LHCN-M2 (cell line): ENCODE measurements at places on chromosomes 4 and X. TPM values are rescaled to one million over a fixed set of nuclear protein-coding genes. Genes with fewer than 3 reads are reported as not detected.

Gene NUDT10
- total RNA-seq, result 1.1 and 1.2 TPM in 2 replicates

DNA sequence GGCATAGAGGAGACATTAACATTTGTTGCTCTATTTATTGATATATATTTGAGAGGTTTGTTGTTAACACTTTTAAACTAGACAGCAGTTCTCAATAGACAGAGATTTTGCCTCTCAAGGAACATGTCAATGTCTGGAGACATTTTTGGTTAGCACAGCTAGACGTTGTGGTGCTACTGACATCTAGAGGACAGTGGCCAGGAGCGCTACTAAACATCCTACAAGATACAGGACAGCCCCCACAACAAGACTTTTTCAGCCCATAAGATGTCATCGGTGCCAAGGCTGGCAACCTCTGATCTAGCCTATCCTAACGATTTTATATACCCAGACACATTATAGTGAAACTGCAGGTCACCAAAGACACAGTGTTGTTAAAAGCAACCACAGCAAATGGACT lies 18.4 kb upstream of the CTSO start:
- peak; percentile 78 for DNase-seq

DNA sequence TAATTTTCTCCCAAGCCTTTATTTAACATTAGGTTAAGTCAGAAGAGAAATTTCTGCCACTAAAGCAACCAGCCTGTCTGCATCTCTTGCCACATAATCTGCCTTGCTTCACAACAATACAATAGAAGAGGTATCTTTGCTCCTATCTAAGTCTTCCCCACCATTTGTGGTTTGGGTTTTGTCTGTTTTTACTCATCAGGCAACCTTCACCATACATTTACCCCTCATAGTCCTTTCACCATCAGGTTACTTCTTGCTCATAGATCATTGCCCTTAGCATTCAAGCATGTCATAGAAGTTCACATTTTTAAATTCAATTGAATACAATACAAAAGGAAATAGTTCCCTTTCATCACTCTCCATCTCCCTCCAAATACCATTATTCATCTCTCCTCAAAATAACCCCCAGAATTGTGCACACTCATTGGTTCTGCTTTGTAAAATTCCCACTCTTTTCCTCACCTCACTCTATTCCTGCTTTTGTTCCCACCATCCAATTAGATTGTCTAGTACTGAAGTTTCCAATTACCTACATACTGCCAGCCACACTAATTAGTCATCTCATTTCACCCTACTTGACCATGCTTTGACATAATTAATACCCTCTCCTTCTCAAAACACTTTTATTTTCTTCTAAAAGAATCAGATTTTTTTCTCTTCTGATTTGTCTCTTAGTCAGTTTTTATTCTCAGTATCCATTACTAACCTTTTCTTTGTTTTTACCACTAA lies 1957.0 kb upstream of the AGA start:
- DNase-seq, result no peak

- no peak for DNase-seq
Observed at GRCh38 chr4:158155656-158156356, 17.0 kb downstream of the GASK1B start.

- no peak for DNase-seq
Observed at GRCh38 chr4:24935856-24936255, 23.0 kb upstream of the CCDC149 start.

DNA sequence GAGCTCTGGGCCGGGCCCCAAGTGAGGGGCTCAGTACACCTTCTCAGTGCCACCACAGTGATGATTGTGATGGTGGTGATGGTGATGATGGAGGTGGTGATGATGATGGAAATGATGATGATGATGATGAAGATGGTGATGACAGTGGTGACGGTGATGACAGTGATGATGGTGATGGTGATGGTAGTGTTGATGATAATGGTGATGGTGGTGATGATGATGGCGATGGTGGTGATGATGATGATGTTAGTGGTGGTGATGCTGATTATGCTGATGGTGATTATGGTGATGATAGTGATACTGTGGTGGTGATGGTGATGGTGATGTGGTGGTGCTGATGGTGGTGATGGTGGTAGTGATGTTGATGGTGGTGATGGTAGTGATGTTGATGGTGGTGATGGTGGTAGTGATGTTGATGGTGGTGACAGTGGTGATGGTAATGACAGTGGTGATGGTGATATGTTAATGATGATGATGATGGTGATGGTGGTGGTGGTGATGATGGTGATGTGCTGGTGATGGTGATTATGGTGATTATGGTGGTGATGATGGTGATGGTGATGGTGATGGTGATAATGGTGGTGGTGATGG lies 29.9 kb downstream of the HMX1 start:
- no peak for DNase-seq

DNA sequence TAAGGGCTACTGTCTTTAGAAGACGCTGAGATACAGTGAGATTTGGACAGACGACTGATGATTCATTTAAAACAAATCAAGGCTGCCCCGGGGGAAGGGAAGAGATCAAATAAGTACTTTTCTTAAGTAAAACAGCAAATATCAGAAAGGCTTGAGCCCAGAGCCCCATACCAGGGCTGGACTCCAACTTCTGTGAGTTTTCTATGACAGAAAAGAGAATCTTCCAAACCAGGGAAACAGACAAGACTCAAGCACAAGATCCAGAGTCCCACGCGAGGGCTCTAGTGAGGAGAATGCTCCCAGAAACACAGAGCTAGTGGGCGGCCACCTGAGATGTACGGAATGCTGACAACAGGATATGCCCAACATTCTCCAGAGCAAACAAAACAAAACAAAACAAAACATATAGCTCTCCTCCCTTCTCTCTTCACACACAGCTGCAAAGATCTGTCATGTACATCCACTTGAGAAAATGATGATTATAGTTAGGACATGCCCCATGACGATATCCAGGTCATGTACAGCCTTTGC lies 13.1 kb downstream of the ACSL1 start:
- peak; percentile 56 for DNase-seq

- no peak for DNase-seq
Observed at GRCh38 chrX:124223524-124223923, 108.9 kb upstream of the TEX13D start.

- DNase-seq, result no peak
Observed at GRCh38 chr4:2914256-2915126, 48.7 kb downstream of the NOP14 start.

- no peak for DNase-seq
Observed at GRCh38 chrX:40011322-40012038, 86.3 kb downstream of the BCOR start.

GRCh38 chr4:38094419-38094818 lies 134.2 kb downstream of the PTTG2 start:
- DNase-seq, result no peak
